ENCODE measurements at places on chromosomes 5 and 9.

DNA sequence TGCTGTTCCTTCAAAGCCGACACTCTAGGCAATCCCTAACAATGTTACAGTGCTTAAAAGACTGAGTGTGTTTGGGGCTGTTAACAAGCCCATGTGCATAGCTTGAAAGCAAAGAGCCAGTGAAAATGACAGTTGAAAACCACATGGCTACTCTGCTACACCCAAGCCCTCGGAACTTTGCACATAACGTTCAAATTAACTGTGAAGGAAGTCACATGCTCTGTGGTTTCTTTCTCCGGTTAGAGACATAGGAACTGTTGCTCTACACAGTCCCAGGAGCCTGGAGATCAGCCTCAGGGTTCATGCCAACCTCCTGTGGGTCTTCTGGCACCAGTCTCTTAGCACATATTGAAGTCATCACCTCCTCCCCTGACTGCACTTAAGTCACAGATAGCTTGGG, 51.1 kb downstream of the C9orf152 start:
- DNase-seq, result no peak

GRCh38 chr9:97359147-97359546, 51.7 kb downstream of the CCDC180 start:
- DNase-seq, result no peak

DNA sequence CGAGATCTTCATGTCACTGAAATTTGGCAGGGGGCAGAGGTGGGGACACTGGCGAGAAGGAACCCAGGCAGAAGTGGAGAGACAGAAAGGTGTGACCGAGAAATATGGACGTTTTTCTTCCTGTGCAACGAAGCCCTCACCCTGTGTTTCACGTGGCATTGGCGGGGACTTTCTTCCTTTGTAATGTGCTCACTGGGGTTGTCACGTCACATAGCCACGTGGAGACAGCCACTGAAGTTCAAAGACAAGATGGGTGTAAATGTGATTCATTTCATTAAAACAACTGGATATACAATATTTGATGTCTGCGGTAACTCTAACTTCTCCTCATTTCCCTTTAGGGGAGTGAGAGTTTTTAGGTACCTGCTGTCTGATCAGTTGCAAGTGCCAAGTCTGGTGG, 225.7 kb downstream of the FSTL4 start:
- DNase-seq, result no peak

- DNase-seq, result no peak
Measured at GRCh38 chr9:20532584-20532983, 89.7 kb downstream of the MLLT3 start.

GRCh38 chr5:96837303-96837702, 29.6 kb upstream of the ERAP1 start:
- DNase-seq, result no peak

GRCh38 chr5:91384671-91385430, 1.7 kb upstream of the ARRDC3 start:
- no peak for DNase-seq

- DNase-seq, result no peak
Measured at GRCh38 chr9:132099167-132099566, 19.5 kb upstream of the MED27 start.

DNA sequence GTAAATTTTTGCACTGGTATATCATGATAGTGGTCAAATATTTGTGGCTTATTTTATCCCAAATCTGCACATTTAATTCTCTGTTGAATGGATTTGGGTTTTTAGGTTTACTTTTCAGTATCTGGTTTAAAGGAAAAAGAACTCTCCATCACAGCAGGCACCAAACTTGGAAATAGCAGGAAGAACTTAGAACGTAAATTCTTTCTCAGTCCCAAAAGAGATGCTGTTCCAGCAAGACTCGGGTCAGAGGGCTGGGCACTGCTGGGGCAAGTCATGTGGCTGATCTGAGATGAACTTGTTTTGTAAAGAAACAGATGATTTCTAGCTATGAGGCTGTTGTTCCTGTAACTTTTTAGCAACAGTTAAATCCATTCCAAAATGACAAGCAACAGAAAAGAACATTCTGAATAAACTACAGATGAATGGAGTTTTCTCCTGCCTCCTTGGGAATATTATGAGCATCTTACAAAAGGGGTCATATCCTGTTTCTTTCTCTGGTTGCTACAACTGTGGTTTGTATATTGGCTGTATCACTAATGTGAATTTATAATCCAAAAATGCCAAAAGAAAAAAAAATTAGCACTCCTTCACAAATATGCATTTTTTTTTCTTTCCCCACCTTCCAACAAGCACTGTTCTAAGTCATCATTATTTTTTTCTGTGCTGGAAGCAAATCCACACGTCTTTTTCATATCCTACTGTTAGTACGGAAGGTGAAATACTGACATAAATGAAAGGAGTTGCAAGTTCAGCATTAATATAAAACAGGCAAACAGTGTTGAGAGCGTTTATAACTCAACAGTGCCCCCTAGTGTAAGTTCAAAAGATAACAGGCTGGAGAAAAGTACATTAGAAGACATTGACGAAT, 31.1 kb downstream of the OR2K2 start:
- no peak for DNase-seq

DNA sequence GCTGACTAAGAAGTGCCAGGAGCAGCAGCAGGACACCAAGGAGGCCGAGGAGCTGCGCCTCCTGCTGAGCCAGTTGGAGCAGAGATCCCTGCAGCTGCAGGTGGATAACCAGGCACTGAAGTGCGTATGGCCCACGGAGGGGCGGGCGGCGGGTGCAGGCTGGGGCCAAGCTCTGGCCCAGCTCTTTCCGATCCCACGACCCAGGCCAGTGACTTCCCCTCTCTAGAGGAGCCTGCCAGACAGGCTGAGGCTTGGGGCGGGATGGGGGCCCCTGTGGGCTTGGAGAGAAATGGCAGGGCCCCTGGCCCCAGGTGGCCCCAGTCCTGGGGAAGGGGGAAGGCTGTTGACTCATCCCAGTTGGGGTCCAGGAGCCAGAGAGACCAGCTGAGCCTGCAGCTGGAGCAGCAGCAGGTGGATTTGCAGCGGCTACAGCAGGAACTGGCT, 3.6 kb downstream of the PTRH1 start:
- no peak for DNase-seq

DNA sequence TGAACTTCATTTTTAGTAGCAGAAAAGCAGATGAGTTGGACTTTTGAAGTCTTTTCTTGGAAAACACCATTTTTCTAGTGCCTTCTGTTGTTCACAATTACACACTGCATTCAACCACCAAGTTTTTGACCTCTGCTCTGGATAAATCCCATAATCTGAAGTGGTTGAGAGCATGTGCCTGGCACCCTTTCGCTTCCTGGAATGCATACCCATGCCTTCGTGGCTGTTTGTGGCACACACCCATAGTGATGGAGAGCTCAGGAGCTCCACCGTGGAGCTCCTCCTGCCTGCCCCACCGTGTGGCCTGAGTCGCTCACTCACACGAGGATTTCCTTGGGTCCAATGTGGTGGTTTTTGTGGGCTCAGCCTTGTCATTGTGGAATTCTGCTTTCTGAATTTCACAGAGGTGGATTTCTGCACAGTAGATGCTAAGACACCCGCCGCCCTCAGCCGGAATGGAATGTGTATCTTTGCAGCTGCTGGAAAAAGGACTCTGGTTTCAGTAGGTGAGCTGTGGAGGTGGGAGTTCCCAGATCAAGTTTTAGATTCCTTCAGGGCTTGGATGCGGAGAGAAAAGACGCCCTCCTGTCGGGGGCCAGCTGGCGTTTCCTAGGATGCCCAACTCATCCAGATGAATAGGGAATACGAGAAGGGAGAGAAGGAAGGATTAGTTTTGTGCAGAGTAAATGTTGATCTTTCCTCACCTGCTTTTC, 500.4 kb downstream of the IRX1 start:
- no peak for DNase-seq

All from T-helper 9 cell (primary cell).